ENCODE measurements at places on chromosomes 4 and X.

- no peak for DNase-seq
These were observed 133.8 kb downstream of the CPZ start for GRCh38 chr4:8726344-8726851.

DNA sequence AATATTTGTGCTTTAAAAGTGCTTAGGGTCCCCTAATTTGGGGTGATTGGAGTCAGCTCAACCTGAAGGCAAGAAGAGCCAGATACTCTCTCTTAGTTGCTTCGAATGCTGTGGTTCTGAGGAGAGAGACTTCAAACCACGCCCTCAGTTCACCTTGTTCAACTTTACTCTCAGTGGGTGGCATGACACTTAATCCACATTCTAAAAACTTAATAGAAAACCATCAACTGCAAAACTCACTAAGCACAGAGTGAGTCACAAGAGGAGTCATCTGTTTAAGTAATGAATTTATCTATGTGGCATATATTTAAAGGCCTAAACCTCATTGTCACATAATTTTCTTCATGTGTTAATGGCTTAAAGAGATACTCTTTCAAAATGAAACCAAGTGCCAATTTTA lies 99.5 kb upstream of the SLC4A4 start:
- no peak for DNase-seq

GRCh38 chrX:50002067-50002714 lies 79.8 kb downstream of the CLCN5 start:
- DNase-seq, result no peak

DNA sequence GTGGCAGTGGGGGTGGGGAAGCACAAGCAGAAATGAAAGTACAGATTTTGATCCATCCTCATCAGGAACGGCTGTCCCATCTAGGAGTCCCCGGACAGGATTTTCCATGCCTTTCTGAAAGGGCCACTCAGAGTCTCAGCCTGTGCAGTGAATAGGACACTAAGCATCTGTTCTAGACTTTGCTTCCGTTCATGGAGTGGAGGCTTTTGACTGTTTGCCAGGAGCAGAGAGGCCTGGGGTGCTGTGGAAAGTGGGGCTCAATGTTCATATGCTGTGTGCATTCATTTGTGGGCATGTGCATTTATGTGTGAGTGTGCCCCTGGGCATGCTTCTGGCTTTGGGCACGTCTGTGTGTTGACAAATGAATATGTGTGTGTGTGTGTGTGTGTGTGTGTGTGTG lies 25.6 kb upstream of the MAMLD1 start:
- DNase-seq, result no peak

GRCh38 chrX:109190542-109190941 lies 291.3 kb downstream of the GUCY2F start:
- DNase-seq, result no peak

GRCh38 chr4:152029631-152030030 lies 268.8 kb upstream of the GATB start:
- no peak for DNase-seq

DNA sequence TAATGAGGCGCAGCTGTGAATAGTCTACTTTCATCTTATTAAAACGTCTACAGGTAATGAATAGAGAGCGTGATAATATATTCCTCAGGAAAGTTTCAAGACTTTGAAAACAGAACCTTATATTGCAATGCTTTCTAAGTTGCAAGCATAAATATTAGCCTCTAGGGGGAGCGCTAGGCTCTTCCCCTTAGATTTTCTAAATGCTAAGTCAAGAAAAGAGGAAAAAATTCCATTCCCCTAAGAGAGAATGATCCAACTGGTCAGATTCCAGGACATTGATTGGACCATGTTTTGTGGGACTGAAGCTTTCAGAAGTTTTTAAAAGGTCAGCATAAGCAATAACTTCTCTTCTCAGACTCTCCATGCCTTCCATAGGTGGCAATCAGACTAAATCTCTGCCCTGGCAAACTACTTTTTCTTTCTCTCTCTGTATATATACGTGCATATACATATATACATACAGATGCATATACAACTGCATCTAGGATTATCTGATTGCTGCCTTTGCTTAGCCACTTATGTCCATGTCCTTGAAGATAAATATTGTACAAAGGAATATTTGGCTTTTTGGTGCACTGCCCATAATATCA lies 492.9 kb downstream of the INPP4B start:
- no peak for DNase-seq

- DNase-seq, result no peak
These were observed 239.0 kb downstream of the THOC2 start for GRCh38 chrX:123493857-123494256.

DNA sequence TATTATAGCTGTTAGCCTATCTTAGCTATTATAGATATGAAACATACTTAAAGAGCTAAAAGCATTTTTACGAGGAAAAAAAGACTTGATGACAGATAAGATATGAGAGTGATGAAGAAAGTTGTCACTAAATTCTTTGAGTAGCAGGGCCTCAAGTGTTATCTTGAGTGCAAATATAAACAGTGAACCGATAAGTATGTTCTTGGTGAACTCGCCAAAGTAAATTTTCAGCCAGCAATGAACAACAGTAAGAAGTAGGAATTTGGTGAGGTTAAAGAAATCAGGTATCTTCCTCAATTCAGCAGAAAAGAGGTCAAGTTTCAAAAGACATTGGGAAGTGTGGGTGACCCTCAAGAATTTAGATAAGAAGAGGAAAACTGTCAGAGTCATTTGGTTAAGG lies 471.8 kb upstream of the FTHL17 start:
- DNase-seq, result no peak
